Cerebellar nuclear complex (tissue), 1 donor: ENCODE measurements at places on chromosomes 5 and 9.

- no peak for DNase-seq
Observed at GRCh38 chr5:40688996-40689395, 9.3 kb downstream of the PTGER4 start.

DNA sequence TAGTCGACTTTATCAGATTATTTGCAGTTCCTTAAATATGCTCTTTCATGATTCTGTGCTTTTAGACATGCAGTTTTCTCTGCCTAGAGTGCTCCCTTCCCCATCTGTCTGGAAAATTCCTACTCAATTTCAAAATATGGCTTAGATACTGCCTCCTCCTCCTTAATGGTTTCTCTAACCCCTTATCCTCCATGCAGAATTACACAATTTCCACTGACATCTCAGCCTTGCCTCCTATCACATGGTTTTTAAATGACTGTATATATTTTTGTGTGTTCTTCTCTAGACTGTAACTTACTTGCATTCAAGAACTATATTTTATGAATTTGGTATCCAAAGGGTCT lies 85.2 kb downstream of the SLC44A1 start:
- no peak for DNase-seq

DNA sequence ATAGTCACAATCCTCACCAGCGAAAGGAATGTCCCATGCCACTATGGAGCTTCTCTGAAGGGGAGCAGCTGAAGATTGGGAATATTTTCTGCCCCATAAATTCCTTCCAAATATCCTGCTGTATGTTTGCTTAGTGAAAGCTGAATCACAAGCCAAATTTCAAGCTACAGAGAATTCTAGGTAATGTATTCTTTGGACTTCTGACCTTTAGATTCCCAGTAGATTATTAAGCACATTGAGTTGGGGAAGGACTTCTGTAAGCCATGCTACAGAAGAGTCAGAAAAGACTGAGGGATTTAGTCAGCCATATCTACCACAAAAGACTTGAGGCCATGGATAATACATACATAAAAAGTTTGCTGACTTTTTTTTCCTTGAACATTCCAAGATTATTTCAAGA lies 1342.0 kb upstream of the NUDT12 start:
- no peak for DNase-seq

- DNase-seq: no peak
Observed at GRCh38 chr9:79583952-79584654, 12.3 kb downstream of the TLE4 start.

DNA sequence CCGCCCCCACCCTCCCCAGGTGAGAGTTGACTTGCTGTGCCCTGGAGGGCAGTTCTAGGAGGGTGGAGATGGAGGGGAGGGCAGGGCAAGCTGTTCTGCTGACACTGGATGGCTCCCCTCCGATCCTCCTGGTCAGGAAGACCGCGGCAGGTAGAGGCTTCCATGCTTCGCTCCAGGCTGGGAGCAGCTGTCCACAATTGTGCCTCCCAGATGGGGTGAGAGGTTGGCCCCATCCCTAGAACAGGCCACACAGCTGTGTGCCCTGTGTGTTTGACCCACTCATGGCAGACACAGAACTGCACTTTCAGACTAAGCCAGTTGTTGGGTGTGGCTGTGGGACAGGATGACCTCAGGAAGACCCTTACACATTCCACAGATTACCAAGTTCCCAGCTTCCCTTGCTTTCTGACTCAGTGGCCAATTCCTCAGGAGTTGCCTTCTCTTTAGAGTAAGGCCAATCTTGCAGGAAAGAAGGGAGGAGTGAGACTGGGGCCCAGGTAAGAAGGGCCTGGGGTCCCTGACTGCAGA lies 72.1 kb upstream of the HSPA9 start:
- no peak for DNase-seq

DNA sequence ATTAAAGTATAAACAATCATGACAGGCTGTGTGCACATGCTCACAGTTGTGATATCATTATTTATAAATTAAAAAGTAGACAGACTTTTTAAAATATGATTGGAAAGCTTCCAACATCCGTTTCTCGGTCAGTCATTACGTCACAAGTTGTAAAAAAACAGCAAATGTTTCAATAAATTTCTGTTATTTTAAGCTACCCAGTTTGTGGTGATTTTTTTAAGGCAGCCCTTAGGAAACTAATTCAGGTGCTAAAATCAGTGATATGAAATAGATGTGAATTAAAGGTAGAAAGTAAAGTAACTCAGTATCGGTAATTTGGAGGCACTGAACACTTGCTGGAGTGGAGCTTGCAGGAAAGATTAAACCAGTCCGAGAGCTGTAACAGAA lies 1.2 kb downstream of the CCNH start:
- DNase-seq: no peak

DNA sequence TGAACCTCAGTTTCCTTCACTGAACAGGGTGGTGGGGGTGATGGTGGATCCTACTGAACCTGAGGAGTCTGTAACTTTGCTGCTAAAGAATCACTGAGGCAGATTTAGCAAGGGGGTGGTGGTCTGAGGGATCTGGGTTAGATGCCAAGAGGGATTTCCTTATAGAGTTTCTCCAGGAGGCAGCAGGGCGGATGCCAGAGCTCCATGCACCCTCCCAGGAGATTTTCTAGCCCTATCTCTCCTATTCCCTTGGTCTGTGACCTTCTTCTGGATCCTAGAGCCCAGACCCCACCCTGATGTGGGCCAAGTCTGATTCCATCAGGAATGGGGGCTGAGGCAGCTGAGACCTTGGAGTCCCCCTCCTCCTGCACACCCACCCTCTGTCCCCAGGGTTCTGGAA lies 6.0 kb downstream of the PTGS1 start:
- no peak for DNase-seq

DNA sequence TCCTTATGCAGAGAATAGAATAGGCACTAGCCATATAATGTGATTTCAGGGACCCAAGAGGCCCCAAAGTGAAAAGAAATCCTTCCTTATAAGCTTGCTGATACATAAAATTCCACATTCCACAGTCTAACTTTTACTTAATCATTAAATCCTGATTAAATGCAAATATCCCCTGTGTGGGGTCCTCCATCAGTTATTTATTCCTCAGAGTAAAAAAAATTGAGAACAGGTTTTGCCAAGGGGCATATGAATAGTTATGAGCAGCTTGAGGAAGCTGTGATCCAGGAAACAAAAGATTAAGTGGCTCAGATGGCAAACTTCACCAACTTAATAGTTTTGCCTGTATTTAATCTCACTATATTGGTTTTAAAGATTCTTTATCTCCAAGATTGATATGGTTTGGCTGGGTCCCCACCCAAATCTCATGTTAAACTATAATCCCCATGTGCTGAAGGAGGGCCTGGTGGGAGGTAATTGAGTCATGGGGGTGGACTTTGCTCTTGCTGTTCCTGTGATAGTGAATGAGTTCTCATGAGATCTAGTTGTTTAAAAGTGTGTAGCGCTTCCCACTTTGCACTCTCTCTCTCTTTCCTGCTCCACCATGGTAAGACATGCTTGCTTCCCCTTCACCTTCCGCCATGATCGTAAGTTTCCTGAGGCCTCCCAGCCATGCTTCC lies 324.9 kb downstream of the NPR3 start:
- no peak for DNase-seq

- DNase-seq: no peak
Observed at GRCh38 chr5:83487155-83487554, 15.6 kb downstream of the VCAN start.

DNA sequence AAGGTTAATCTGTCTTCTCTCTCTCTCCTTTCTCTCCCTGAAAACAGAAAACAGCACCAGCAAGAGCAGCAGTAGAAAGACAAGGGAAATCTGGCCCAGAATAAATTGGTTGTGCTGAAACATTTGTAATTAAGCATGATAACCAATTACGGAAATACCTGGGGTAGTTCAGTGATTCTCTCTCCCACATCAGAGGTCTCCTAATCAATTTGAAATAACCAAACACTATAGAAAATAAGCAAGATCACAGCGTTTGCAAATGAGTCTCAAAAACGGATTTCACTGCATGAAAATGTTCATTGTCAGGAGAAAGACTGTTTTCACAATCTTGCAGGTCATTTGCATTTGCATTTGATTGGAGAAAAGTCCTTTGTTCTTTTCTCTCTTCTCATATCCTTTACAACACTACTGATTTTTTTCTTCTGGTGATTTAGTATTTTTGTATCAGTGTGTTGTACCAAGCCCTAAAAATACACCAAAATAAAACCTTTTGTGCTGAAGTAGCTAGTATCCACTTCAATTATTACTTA lies 36.8 kb upstream of the CDH6 start:
- no peak for DNase-seq

- DNase-seq: no peak
Observed at GRCh38 chr5:56819060-56819881, 3.9 kb downstream of the MAP3K1 start.

DNA sequence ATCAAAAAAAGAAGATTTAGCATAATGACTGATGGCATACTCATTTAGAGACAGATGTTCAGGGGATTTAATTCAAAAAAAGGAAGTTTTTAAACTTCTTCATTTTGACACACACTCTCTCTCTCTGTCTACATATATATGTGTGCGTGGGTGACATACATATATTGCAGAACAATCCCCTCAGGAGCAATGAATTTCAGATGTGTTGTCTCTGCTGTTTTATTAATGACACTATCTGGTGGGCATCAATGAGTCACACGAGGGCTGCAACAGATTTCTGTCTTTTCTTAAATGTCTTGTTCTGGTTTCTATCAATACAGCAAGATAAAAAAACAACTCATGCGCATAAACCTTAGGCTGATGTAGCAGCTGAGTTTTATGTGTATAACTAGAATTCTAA lies 123.5 kb upstream of the SLCO6A1 start:
- no peak for DNase-seq

- no peak for DNase-seq
Observed at GRCh38 chr9:124771867-124772679, 962 bp upstream of the NR6A1 start.

GRCh38 chr5:68455216-68455615 lies 239.7 kb downstream of the PIK3R1 start:
- no peak for DNase-seq

GRCh38 chr5:88214655-88215054 lies 54.0 kb downstream of the TMEM161B start:
- no peak for DNase-seq

GRCh38 chr5:153043886-153044285 lies 446.6 kb upstream of the GRIA1 start:
- DNase-seq: no peak

GRCh38 chr5:104096451-104096850 lies 533.9 kb upstream of the NUDT12 start:
- DNase-seq: no peak

- DNase-seq: no peak
Observed at GRCh38 chr5:33934176-33934575, 2.0 kb upstream of the RXFP3 start.

DNA sequence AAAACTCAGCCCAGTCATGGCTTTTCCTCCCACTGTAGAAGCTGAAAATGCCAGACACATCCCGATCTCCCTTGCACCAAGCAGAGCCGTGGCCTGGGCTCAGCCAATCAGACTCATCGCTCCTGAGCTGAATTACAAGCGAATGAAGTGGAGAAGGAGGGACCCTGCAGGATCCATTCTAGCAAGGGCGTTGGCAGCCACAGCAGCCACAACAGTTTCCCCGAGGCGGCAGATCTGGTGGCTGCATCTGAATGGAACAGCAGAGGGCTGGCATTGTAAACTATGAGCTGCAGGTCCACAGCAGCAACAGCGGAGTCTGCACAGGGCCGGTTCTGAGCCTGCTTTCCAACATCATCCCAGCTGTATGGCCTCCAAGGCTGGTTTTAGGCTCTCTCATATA lies 23.8 kb downstream of the ALG2 start:
- DNase-seq: no peak

GRCh38 chr9:32580631-32581300 lies 7.8 kb upstream of the NDUFB6 start:
- DNase-seq: no peak

- no peak for DNase-seq
Observed at GRCh38 chr5:14574891-14575508, 6.6 kb upstream of the OTULINL start.

GRCh38 chr5:101897914-101898313 lies 398.2 kb downstream of the SLCO4C1 start:
- DNase-seq: no peak

DNA sequence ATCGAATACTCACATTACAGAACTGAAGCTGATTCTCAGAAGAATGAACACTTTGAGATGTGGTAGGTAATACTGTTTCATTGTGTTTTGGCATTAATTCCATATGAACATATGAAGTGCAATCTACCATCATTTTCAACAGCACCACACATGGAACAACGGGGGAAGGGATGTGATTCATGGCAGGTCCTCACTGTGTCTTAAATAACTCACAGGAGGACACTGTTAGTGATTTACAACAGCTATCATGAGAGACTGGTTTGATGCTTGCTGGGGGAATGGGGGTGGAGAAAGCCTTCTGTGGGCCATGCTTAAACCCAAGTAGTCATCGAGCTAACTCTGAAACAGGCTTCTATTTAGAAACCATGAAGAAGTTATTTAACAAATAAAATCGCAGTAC lies 232.9 kb downstream of the SPOCK1 start:
- no peak for DNase-seq

GRCh38 chr5:54794135-54794975 lies 191.0 kb downstream of the ESM1 start:
- no peak for DNase-seq

DNA sequence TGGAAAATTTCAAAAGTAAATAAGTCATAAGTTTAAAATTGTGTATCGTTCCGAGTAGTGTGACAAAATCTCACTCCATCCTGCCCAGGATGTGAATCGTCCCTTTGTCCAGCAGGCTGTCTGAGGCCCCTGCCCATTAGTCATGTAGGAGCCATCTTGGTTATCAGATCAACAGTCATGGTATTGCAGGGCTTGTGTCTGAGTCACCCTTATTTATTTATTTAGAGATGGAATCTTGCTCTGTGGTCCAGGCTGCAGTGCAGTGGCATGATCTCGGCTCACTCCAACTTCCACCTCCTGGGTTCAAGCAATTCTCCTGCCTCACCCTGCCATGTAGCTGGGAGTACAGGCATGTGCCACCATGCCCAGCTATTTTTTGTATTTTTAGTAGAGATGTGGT lies 30.2 kb downstream of the ITGA2 start:
- DNase-seq: no peak

DNA sequence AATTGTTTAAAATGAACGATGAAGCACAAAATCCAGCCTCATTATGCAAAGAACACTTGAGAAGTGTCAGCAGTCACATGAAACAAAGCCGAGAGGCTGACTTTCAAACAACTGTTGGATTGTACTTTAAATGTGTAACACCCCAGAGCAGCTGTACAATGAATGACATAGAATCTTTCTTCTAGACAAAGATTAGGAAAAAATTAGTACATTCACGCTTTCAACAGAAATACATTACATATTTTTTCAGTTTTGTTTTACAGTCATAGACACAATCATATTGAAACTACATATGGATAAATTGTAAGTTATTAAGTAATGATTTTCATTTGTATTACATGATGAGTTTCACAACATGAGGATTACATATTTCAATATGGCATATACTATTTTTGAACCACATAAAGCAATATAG lies 10.6 kb upstream of the AGXT2 start:
- no peak for DNase-seq

GRCh38 chr9:131986089-131986488 lies 93.6 kb downstream of the MED27 start:
- no peak for DNase-seq

- DNase-seq: no peak
Observed at GRCh38 chr5:14790911-14791310, 80.7 kb downstream of the ANKH start.

- no peak for DNase-seq
Observed at GRCh38 chr9:117488659-117489058, 73.8 kb upstream of the ASTN2 start.

GRCh38 chr9:37449862-37450632 lies 15.2 kb downstream of the ZBTB5 start:
- DNase-seq: no peak
